ENCODE measurements at places on chromosomes 7 and 10.

- no peak for DNase-seq
Measured at GRCh38 chr7:46742601-46743000, 821.5 kb upstream of the IGFBP3 start.

GRCh38 chr10:49172061-49172776 is 16.0 kb downstream of the TMEM273 start:
- DNase-seq, result no peak

DNA sequence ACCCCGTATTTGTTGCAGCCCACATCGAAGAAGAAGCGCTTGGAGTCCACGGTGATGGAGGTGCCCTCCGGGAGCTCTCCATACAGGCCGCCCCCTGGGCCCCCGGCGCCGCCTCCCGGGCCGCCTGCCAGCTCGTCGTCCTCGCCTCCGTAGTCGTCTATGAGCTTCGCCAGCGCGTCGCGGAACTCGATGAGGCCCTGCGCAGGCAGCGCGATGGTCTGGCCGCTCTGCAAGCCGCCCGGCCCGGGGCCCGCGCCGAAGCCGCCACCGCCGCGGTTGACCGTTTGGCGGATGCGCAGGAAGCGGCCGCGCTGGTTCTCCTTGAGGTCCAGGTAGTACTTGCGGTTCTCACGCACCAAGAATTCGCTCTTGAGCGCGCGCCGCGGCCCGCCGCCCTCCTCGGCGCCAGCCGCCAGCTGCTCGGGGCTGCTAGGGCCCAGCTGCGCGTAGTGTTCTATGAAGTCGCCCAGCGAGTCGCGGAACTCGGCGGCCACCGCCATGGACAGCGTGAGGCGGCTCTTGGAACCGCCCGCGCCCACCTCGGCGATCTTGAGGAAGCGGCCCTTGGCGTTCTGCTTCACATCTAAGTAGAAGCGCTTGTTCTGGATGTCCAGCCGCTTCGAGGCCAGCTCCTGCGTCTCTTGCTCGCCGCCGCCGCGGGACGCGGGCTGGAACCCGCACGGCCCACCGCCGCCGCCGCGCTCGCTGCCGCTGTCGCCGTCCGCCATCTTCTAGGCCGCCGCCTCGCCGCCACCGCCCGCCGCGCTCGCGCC is 523 bp downstream of the PURB start:
- peak; percentile 16 for DNase-seq

GRCh38 chr10:127407551-127407950 is 141.6 kb upstream of the NPS start:
- DNase-seq, result no peak

GRCh38 chr10:98720551-98720950 is 273.8 kb upstream of the HPS1 start:
- no peak for DNase-seq

Measured in stimulated activated CD4-positive, alpha-beta T cell treated with anti-CD3 and anti-CD28 coated beads, Interleukin-1b, Interleukin-23, amount 100 ng/mL, for 24 hours (primary cell).